ENCODE measurements at places on chromosomes 2 and 18.

- no peak for DNase-seq
Observed at GRCh38 chr2:127996160-127996559, 31.7 kb downstream of the SAP130 start.

DNA sequence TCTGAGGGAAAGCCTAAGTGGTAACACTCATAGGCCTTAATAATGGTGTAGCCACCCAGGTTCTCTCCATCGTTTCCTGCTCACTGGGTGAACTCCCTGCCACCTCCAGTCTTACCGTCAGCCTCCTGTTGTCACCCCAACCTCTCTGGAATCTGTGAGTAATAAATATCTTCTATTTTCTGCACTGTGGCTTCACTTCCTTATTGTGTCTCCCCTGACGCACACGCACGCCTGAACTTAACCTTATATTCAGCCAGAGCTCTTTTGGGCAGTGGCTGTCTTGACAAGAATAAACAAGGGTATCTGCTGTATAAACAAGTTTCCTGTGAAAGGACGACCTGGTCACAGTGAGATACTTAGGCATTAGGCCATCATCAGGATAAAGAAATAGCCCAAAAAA, 467.2 kb downstream of the SPAG16 start:
- no peak for DNase-seq

GRCh38 chr18:12531749-12532148, 124.0 kb downstream of the PRELID3A start:
- no peak for DNase-seq

GRCh38 chr18:59560556-59560955, 136.7 kb downstream of the CCBE1 start:
- no peak for DNase-seq

GRCh38 chr2:27860111-27860510, 30.1 kb downstream of the RBKS start:
- DNase-seq = no peak

Data from activated naive CD4-positive, alpha-beta T cell treated with Interleukin-2 at 50 U/mL for 16 hours (primary cell).